ENCODE measurements at places on chromosomes 5 and 9.
A peak's percentile ranks its signal among the peaks of the same experiment; 100 is the strongest.

DNA sequence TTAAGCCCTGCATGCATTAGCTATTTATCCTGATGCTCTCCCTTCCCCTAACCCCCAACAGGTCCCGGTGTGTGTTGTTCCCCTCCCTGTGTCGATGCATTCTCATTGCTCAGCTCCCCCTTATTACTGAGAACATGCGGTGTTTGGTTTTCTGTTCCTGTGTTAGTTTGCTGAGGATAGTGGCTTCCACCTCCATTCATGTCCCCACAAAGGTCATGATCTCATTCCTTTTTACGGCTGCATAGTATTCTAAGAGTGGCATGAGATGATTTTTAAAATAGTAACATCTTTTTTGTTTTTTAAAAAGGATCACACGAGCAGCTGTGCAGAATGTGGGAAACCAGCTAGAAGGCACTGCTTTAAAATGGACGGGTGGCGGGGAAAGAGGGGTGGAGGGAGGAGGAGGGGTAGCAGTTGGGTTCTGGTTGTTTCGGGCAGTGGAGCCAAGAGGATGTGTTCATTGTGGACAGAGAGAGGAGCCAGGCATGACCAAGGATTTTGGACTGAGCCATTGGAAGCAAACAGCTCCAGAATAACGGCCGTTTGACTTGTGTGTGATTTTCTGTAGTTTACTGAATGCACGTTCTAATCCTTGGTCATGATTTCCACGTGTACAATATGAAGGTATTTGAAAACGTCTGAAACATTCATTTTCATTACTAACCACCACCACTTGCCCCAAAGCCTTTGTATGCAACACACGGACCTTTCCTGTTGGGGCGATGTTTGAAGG is 1.7 kb upstream of the TENT4A start:
- no peak for DNase-seq

- no peak for DNase-seq
These were observed 54.5 kb upstream of the KCNMB1 start for GRCh38 chr5:170443624-170444023.

DNA sequence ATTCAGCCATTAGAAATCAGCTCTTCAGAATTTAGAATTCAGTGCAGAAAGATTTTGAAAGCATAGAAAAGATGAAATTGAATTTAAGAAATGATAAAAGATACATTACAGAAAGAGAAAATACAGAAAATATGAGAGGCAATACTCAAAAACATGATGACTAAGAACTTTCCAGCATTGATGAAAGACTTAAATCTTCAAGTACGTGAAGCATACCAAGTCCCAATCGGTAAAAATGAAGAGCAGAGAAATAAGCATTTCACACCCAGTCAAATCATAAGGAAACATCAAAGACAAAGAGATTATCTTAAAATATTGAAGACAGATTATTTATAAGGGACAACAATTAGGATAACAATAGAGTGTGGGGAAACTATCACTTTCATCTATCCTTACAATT is 35.1 kb downstream of the MUSK start:
- DNase-seq = no peak

DNA sequence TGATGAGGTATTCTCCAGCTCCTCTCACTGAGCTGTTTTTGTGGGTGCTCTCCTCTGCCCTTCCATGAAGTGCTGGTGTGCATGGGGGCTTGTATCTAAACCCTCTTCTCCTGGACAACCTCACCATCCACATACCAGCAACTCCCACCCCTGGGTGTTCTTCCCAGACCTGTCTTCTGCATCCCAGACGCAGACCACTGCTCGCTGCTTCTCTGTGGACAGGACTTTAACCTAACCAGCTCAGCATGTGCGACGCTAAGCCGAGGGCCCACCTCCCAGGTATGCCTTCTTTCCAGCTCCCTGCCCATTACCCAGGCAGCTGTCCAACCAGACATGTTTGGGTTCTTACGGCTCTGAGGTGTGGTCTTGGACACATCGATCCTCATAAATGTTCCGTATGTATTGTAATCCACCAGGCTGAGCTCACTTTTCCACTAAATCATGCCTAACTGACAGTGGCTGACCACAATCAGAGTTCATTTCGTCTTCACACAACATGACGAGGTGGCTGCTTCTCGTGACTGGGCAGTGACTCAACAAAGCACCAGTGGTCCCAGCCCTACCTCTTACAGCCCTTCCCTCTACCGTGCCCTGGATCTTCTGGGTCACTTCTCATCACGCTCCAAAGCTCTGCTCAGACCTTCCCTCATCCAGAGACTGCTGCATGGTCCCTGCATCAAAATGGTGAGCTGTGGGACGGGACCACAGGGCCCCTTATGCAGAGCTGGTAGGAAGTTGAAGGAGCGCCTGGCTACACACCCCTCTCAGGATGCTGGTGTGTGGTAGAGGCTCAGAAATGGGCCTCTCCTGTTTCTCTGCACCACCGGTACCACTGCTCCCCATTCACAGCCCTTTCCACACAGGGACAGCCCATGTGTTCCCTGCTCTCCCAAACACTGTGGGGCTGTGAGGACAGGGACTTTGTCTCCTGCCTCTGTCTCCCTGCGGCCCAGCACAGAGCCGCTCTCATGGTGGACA is 9.6 kb upstream of the PTGES2 start:
- DNase-seq = no peak

- DNase-seq = peak; percentile 16
These were observed 56.0 kb downstream of the NIPAL4 start for GRCh38 chr5:157516006-157516405.

- no peak for DNase-seq
These were observed 184.5 kb downstream of the PDZD2 start for GRCh38 chr5:31823472-31823871.

GRCh38 chr9:103942200-103942599 is 151.9 kb upstream of the SMC2 start:
- DNase-seq = no peak

- no peak for DNase-seq
These were observed 49.4 kb downstream of the EXD3 start for GRCh38 chr9:137373611-137373980.

GRCh38 chr5:156435101-156435500 is 108.1 kb downstream of the SGCD start:
- no peak for DNase-seq

GRCh38 chr9:129860653-129861446 is 25.6 kb downstream of the USP20 start:
- DNase-seq = no peak

- DNase-seq = no peak
These were observed 2076.0 kb upstream of the CDH9 start for GRCh38 chr5:29114331-29114768.

GRCh38 chr9:350384-350783 is 135.7 kb downstream of the DOCK8 start:
- DNase-seq = no peak

DNA sequence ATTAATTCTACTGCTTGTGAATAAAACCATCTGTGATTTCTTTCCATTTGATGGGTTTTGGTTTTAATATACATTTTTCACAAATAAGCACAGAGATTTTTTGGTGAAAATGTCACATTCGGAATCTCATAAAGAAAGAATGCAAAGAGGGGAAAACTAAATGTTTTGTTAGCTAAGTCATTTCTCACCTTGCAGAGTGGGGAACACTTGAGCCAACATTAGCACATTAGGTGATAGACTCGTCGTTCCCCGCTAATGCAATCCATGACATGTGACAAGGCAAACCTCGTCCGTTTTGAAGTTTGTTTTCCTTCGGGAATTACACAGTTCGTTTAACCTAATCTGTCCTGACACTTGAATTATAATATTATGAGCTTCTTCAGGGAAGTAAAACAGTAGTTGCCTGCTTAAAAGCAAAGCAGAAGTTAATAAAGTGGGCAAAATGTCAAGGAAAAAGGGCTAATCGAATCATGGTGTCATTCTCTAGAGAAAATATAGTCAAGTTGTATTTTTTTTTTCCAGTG is 95.8 kb upstream of the LMX1B start:
- no peak for DNase-seq

DNA sequence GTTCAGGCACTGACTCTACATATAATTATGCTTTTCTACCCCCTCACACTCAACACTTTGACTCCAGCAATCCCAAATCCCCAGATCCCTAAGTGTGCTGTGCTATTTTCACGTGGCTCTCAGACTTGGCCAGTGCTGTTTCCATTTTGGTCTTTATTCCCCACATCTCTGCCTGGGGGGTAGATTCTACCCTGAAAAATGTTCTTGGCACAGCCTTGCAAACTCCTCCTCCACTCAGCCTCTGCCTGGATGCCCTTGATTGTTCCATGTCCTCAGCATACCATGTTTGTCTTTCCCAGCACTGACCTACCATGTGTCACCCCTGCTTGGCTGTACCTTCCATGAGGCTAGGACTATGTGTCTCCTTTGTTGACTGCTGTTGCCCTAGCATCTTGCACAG is 43.0 kb downstream of the FXN start:
- no peak for DNase-seq

DNA sequence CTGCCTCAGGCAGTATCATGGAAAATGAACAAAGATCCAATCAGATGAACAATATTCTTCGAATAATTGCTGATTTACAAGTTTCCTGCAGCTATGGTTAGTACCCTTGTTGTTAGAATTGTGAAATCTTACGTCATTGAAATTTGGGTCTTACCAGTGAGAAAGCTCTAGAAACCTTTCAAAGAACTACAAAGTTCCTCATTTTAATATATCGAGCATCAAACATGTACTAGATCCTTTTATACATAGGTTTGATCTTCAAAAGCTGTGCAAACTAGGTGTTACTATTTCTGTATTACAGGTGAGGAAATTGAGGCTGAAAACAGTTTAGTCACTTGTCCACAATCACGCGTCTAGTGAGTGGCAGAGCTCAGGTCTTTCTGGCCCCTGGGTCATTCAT is 43.7 kb upstream of the ANGPTL2 start:
- DNase-seq = no peak

GRCh38 chr9:92377876-92378275 is 26.5 kb downstream of the OGN start:
- no peak for DNase-seq

- DNase-seq = no peak
These were observed 729.6 kb upstream of the WWC1 start for GRCh38 chr5:167561796-167562195.

DNA sequence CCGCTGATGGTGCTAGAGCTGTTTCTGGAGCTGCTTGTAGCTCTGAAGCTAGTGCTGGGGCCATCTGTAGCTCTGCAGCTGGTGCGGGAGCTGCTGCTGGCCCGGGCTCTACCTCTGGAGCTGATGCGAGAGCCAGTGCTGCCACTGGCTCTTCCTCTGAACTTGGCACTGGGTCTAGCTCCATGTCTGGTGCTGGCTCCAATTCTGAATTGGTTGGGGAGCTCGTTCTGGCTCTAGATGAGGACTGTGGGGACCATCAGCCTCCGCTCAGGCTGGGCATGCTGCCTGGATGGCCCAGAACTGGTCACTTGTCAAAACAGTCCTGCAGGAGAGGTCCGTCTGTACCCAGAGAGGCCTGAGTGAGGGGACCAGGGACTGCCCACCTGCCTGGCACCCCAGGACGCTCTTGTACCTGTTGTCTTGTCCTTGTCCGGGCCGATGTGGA is 21.5 kb downstream of the OBP2B start:
- DNase-seq = no peak

DNA sequence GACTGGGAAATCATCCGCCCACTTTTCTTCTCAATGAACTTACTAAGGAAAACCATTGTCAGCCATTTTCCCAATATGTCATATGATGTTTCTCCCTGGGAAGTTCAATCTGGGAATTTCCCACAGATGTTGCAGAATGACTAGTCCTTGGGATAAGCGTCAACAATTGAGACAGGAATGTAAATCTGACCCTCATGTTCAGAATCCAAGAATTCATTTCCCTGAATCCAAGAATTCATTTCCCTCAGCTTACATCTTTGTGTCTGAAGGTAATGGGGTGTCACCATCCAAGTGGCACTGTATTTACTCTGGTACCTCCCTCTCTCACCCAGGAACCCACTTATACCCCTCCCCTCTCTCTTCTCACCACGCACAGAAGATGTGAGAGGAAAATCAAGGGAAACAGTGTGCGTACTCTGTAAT is 7.4 kb downstream of the KLF9 start:
- no peak for DNase-seq

DNA sequence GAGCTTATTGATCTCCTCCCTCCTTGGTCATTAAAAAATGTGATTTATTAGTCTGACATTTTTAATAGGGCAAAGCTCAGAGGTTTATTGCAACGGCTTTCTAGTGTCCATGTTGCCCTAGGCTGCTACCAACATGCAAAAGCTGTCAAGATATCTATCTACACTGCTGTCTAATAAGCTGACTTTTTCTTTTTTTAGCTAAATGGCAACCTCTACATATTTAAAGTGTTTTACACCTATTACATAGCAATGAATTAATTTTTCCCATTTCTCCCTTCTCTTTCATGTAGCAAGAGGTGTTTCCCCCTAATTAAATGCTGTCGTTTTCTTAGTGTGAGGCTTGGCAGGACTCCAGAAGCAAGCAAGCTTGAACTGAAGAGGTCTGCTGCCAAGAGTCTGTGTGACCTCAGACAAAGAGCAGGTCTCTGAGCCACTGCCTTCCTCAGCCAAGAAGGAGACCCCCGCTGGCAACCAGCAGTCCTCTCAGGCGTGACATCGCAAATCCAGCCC is 79.4 kb downstream of the GAS1 start:
- DNase-seq = no peak

GRCh38 chr5:53381-54174 is 38.4 kb upstream of the PLEKHG4B start:
- no peak for DNase-seq

GRCh38 chr9:133476036-133476931 is 2.6 kb downstream of the SLC2A6 start:
- no peak for DNase-seq

GRCh38 chr5:170301149-170301548 is 3.6 kb upstream of the LCP2 start:
- DNase-seq = no peak

- no peak for DNase-seq
These were observed 187.9 kb downstream of the PALM2AKAP2 start for GRCh38 chr9:109967651-109968642.

DNA sequence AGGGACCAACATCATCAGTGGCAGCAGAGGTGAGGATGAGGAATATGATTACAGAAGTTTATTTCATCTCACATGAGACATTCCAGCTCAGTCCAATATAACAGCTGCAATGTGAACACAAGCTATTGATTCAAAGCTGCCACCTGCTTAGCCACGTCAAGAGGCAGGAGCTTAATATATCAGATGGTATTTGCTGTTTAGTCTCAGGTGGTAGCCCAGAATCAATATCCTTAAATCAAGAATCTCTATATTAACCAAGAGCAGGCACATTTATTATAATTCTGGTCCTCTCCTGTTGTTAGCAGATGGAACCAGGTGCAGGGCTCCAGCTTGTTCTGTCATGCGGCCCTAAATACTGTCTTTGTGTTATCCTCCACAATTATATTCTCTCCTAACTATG is 431.6 kb downstream of the ICE1 start:
- DNase-seq = no peak

- DNase-seq = peak; percentile 2
These were observed 201.4 kb downstream of the ADAMTSL1 start for GRCh38 chr9:18675332-18675731.

DNA sequence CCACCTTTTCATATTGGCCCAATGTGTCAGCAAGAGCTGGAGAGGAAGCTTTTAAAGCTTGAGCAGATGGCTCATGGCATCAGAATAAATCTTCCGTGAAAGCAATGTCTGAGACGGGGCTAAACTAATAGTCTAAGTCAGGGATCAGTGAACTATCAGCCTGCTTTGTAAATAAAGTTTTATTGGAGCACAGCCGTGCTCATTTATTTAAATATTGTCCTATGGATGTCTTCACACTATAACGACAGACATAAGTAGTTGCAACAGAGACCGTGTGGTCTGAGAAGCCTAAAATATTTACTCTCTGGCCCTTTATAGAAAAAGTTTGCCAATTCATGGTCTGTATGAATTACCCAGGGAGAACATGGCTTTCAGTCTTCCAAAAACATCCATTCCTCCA is 85.6 kb upstream of the SLC44A1 start:
- DNase-seq = no peak

GRCh38 chr5:73126957-73127356 is 6.6 kb downstream of the TMEM171 start:
- no peak for DNase-seq

All from kidney capillary endothelial cell (primary cell).